ENCODE measurements at places on chromosomes 1 and 21.

DNA sequence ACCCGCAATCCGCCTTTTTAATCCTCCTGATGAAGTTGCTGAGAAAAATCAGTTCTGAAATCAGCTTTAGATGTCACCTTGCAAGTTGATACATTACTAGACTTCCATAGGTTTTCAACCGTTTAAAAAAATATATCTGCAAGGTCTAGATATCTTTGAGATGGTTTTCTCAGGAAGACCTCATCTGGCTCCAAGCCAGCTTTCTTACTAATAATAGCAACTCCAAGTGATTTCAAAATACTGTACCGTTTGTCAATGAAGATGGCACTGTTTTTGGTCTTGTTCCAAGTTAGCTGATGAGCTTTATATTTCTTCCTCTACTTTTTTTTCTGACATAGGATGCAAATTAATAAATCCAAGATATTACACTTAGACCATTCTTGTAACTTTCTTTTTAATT, 40.3 kb downstream of the LRRC8C start:
- H3K27ac ChIP-seq, result no peak overlapping the region
- no peaks in the 10 kb centered on the region for H3K4me1 ChIP-seq
- no peak overlapping the region for H3K4me3 ChIP-seq
- no peaks in the 10 kb centered on the region for H3K36me3 ChIP-seq
- DNase-seq, result no peak

GRCh38 chr1:112703706-112704105, 3.2 kb downstream of the RHOC start:
- H3K27me3 ChIP-seq, result no peaks in the 10 kb centered on the region
- no peaks in the 10 kb centered on the region for H3K36me3 ChIP-seq
- H3K4me3 ChIP-seq, result no peak overlapping the region
- peaks cover 24% of the 10 kb centered on the region for H3K4me1 ChIP-seq
- no peak for DNase-seq

GRCh38 chr21:46427516-46427915, 31.2 kb upstream of the DIP2A start:
- H3K27me3 ChIP-seq, result no peaks in the 10 kb centered on the region
- no peaks in the 10 kb centered on the region for H3K4me1 ChIP-seq
- H3K27ac ChIP-seq, result no peak overlapping the region
- H3K36me3 ChIP-seq, result no peaks in the 10 kb centered on the region
- no peak overlapping the region for H3K4me3 ChIP-seq

DNA sequence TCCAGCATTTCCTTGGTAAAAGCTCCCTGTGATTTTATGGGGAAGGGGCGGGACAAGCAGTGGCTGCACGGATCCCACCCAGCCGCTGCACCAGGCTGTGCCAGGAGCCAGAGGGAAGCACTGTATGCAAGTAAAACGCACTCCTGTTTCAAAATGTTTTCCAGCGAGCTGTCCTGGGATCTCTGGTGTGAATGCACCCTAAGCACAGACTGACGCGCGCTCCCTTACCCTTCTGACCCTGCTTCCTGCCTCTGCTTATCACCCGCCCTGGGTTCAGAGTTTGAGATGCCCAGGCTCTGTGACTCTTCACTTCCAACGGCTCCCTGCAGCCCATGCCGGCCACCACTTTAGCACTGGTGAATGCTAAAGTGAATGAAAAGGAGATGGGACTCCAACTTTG, 131.2 kb downstream of the RHOU start:
- no peak for DNase-seq
- no peak overlapping the region for H3K27ac ChIP-seq
- no peaks in the 10 kb centered on the region for H3K27me3 ChIP-seq
- no peak overlapping the region for H3K4me3 ChIP-seq

GRCh38 chr1:171961861-171962260, 120.6 kb downstream of the DNM3 start:
- no peaks in the 10 kb centered on the region for H3K27me3 ChIP-seq
- no peaks in the 10 kb centered on the region for H3K36me3 ChIP-seq
- H3K4me1 ChIP-seq, result no peaks in the 10 kb centered on the region

DNA sequence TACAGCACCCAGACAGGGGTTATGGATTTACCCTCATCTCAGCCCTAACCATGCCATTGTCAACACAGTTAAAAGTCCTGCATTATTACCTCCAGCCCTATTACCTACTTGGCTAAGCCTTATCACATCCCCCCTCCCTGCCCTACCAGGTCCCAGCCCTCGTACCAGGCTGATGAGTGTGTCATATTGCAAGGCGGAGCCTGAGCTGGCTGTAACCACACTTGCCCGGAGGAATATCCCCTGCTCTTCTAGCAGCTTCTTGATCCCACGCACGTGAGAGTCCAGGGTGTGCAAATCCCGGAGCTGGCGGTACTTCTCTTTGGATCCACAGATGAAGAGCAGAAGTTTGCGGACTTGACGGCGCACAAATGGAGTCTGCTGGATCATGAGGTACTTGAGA, 87.4 kb downstream of the UBR4 start:
- no peak for DNase-seq
- H3K27ac ChIP-seq, result no peak overlapping the region
- H3K27me3 ChIP-seq, result no peaks in the 10 kb centered on the region

GRCh38 chr1:202848191-202848542, 37.4 kb downstream of the PCAT6 start:
- no peaks in the 10 kb centered on the region for H3K4me1 ChIP-seq
- no peak overlapping the region for H3K27ac ChIP-seq
- H3K36me3 ChIP-seq, result no peaks in the 10 kb centered on the region
- no peak overlapping the region for H3K4me3 ChIP-seq
- no peaks in the 10 kb centered on the region for H3K27me3 ChIP-seq

- peak overlapping the region; percentile 83 for H3K27ac ChIP-seq
- DNase-seq, result no peak
- no peaks in the 10 kb centered on the region for H3K36me3 ChIP-seq
- no peaks in the 10 kb centered on the region for H3K27me3 ChIP-seq
- H3K4me3 ChIP-seq, result peak overlapping the region; percentile 43
These were observed 14.2 kb upstream of the KCNE1 start for GRCh38 chr21:34526241-34526617.

DNA sequence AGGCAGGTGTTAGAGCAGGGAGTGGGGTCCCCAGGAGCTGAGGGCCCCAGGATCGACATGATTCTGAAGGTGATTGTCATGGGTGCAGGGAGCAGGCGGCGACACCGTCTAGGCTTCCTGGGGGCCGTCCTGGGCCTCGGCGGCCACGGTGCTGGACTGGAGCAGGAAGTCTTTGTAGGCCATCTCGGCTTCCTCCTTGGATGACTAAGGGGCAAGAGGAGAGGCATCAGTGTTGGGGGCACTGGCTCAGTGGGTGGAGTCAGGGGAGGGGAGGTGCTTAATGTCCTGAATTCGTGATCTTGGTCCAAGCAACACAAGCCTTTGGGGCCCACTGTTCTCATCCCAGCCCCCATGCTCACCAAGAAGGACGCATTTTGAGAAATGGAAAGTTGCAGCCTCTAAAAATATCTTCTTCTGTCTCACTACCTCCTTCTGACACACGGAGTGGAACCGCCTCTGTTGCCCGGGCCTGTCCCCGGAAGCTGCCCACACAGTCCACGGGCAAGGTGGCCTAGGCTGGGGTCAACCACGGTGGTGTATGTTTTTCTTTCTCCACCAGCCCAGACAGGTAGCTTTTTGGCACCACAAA, 8.6 kb upstream of the FCMR start:
- no peaks in the 10 kb centered on the region for H3K36me3 ChIP-seq
- H3K4me3 ChIP-seq, result no peak overlapping the region
- no peaks in the 10 kb centered on the region for H3K27me3 ChIP-seq
- no peaks in the 10 kb centered on the region for H3K4me1 ChIP-seq
- no peak for DNase-seq
- H3K27ac ChIP-seq, result no peak overlapping the region

DNA sequence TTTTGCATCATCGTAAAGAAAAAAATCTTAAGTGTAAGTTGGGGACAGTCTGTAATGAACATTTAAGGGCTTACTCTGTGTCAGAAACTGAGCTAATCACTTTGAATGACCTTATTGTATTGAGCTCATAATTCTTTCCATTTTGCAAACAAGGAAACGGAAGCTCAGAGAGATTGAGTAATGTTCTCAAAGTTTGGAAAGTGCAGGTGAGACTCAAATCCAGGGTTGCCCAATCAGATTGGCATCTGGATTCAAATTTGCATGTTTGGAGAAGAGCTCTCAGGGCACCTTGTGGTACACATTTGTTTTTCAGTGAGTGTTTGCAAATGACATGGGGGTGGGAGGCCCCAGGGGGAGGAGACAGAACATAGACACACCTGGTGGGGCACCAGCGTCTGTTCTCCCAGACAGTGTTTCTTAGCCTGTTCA, 8.0 kb downstream of the ALPL start:
- no peaks in the 10 kb centered on the region for H3K4me1 ChIP-seq
- no peak overlapping the region for H3K4me3 ChIP-seq
- no peak for DNase-seq
- no peaks in the 10 kb centered on the region for H3K27me3 ChIP-seq
- no peak overlapping the region for H3K27ac ChIP-seq

DNA sequence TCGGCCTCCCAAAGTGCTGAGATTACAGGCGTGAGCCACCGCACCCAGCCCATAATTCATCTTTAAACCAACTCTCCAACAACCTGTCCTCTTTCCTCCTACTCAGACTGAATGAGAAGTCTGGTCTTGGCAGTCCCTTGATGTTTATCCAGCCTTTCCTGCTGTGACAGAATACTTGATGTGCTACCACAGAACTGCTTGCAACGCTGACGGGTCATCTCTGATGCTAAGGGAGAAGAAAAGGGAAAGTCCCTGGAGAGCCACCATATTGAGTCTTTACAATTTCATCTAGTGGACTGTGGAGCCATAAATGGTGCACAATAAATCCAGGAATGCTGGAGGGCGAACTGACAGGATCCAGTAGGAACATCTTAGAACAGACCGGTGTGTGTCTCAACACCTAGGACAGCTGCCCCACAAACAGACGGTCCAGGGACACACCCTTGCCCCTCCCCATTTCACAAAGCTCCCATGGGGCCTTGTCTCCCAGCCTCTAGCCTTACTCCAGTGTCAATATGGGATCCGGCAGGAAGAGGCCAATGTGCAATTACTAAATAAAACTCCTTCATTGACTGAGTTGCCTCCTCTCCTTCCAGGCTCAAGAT, 30.7 kb downstream of the JAK1 start:
- no peak overlapping the region for H3K4me3 ChIP-seq
- DNase-seq, result no peak
- no peaks in the 10 kb centered on the region for H3K36me3 ChIP-seq
- no peak overlapping the region for H3K27ac ChIP-seq

DNA sequence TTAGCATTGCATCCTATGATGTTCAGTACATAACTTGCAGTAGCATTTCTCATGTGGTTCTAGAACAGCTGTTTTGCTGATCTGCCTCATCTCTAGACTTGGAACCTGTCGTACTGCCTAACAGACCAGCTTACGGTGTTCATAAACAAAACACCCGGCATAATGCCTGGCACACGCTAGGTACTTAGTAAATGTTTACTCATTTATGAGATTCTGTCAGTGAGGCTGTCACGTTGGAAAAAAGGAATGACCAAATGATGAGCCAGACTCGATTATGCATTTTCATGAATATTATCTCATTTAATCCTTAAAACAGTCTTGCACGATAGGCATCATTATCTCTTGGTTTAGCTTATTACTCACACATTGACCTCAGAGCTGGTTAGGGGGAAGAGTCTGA, 46.4 kb downstream of the CACHD1 start:
- peaks cover 47% of the 10 kb centered on the region for H3K4me1 ChIP-seq
- no peaks in the 10 kb centered on the region for H3K36me3 ChIP-seq
- no peak overlapping the region for H3K27ac ChIP-seq
- no peak for DNase-seq
- no peaks in the 10 kb centered on the region for H3K27me3 ChIP-seq

DNA sequence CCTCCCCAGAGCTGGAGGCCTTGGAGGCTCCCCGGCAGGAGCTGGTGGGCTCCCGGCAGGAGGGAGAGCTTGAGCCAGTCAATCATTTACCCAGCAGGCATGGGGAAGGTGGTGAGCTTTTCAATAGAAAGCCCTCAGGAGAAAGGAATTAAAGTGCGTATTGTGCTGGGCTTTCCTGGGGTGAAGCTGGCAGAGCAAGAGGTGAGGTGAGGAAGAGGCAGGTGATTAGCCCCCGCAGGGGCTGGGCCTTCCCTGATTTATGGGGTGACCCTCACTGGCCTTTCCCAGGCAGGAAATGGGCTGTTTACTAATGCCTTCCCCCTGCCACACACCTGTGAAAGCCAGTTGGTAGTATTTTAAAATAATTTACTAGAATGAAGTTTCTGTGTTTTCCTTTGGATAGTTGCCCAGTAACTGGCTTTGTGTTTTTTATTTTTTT, 25.8 kb downstream of the CLDN14 start:
- no peak overlapping the region for H3K27ac ChIP-seq
- H3K27me3 ChIP-seq, result no peaks in the 10 kb centered on the region
- DNase-seq, result no peak
- H3K4me1 ChIP-seq, result peaks cover 6% of the 10 kb centered on the region
